HFF-Myc (cell line): ENCODE measurements at places on chromosomes 11 and 22.

DNA sequence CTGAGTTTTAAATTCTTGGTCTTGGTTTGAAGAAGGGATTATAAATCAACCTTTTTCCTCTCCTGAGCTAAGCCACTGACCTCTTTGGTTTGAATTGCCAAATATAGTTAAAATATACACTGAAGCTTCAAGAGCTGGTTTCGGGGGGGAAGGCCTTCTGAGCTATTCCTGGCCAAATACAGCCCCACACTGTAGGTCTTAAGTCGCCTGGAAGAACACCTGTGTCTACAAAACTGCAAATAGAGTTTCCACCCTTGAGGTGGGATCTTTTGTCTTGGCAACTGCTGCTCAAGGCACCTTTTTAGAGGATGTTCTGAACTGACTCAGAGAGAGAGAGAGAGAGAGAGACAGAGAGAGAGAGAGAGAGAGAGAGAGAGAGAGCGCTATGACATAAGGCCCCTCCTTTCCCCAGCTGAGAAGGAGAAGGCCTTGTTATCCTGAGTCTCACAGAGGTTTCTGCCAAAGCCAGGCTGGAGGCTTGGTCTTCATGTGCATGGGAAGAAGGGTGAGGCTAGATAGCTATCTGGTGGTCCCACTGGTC, 5.5 kb downstream of the ADM start:
- DNase-seq, result no peak

DNA sequence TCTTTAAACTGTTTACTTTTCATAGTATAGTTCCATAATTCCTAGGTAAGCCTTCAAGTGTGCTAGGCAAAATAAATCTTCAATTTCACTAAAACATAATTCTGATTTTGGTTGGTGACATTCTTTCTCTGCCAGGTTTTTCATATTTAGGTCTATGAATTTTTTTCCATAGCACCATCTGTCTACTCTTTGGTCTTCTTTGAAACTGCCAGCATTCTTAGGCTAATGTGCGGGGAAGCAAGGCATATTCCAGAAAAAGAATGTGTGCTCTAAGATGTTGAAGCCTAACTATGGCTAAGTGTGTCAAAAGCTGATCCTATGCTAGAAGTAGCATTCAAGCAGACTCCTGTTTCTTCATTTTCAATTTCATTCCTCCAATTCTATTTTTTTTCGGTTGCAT, 213.9 kb upstream of the C11orf87 start:
- DNase-seq, result no peak

DNA sequence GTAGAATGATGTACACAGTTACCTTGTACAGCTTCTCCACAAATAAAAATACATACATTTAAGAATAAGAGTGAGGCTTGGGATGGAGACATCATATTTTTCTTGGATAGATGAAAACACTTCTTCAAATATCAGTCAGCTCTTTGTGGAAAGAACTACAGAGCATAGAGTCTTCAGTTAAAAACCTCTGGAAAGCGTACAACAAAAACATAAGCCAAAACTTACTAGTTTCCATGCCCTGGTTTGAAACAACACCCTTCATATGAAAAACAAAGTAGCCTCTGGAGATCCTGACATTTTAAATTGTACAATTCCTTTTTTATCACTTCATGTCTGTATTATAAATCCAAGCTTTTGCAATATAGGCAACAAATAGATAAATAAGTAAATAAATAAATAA, 7.0 kb upstream of the CEP126 start:
- DNase-seq, result no peak

DNA sequence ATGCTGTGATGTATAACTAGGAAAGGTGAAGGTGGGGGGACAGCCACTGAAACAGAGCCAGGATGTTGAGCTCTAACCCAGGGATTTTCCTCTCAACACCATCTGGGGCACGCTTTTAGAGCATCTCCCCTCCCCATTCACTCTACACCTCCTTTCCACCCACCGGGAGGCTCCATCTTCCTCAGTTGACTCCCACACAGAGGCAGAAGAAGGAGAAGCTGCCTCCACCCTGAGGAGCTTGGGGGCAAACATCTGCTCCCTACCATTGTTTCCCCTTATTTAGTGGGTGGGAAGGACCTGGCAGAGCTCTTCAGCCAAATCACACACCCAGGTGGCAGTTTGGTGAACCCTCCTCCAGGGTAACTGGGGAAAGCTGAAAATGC, 50.0 kb upstream of the ADA2 start:
- DNase-seq, result no peak

- DNase-seq, result no peak
Observed at GRCh38 chr11:131118247-131118646, 202.0 kb upstream of the SNX19 start.

GRCh38 chr11:60150279-60150678, 32.6 kb downstream of the MS4A6A start:
- no peak for DNase-seq

- DNase-seq, result no peak
Observed at GRCh38 chr11:22430141-22430541, 92.0 kb downstream of the SLC17A6 start.

DNA sequence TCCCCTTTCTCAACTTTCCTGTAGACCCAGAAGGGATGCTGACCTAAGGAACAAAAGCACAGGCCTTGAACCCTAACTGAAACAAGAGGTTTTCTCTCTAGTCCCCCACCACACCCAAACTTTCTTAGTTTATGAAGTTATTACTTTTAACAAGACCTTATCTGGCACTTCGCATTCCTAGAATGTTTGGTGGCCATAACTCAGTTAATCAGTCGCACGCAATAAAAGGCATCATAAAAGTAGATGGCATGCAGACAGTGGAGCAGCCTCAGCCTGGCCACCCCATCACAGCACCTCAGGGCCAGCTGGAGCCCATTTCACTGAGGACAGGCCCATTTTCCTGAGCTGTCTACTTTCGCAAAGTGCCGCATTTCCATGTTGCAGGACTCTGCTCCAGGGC, 301.9 kb downstream of the OPCML start:
- no peak for DNase-seq

DNA sequence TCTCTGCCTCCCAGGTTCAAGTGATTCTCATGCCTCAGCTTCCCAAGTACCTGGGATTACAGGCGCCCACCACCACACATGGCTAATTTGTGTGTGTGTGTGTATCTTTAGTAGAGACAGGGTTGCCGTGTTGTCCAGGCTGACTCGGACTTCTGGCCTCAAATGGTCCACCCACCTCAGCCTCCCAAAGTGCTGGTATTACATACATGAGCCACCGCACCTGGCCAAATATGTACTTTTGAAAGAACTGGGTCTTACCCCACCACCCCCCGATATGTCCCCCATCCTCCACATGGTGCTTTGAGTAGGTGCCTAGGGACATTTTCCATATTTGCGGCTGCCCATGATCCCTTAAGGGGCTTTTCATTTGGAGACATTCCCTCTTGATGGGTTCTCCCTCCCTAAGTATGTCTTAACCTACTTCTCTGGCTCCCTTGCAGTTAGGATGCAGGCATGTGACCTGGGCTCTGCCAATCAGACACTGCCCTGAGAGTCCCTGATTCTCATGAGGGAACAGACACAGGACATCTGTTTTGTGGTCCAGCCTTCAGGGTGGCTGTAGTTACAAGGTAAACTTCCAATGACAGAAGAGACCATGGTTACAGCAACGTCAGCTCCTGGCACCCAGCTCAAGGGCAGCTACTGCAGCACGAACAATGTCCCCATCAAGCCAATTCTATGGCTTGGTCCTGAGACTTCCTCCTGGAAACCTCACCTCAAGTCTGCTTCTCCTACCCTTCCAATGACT, 48.4 kb downstream of the CHST1 start:
- DNase-seq, result no peak

DNA sequence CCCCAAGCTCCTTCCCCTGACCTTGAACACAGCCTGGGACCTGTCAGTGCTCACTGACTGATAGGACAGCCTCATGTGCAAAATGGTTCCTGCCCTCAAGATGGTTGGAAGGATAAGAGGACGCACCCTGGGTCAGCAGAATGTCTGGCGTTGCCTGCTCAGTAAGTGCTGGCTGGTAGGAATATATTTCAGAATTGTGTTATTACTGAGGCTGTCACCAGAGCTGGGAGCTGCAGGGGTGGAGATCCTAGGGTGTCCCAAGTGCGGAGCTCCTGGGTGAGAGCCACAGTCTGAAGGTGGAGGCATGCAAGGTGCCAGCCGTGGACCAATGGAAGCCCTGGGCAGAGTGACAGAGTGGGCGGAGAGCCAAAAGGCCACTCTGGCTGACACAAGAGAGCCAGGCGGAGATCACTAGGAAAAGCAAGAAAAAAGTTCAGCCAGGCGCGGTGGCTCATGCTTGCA, 1.0 kb upstream of the SEC14L4 start:
- no peak for DNase-seq

DNA sequence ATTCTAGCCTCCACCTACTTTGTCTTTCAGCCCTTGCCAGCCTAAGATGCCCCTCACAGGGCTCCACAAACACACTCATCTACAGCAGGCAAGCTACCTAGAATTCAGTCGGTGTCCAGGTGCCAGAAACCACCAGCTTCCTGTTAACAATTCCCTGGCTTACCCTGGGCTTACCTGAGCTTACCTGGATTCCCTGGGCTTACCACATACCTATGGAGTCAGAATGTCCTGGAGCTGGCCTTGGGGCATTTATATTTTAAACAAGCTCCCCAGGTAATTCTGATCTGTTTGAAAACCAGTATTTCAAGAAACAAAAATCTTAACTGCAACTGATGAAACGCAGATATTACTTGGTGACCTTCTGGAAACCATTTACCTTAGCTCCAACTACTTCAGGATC, 123.6 kb downstream of the SLC1A2 start:
- DNase-seq, result no peak

GRCh38 chr22:41888627-41889200, 26.2 kb downstream of the SHISA8 start:
- no peak for DNase-seq

GRCh38 chr11:78354408-78355308, 63.0 kb downstream of the GAB2 start:
- DNase-seq, result no peak

GRCh38 chr22:27459999-27460398, 341.6 kb downstream of the MN1 start:
- no peak for DNase-seq

- DNase-seq, result no peak
Observed at GRCh38 chr22:10727393-10727792, 4800.6 kb upstream of the OR11H1 start.
